ENCODE measurements at places on chromosomes 7 and 10. TPM values are rescaled to one million over a fixed set of nuclear protein-coding genes. Genes with fewer than 3 reads are reported as not detected.
A peak's percentile ranks its signal among the peaks of the same experiment; 100 is the strongest.

GRCh38 chr10:23829556-23829955, 379.4 kb upstream of the KIAA1217 start:
- no peak for ATAC-seq

The TPST1 gene
- 11.0 TPM for total RNA-seq

DNA sequence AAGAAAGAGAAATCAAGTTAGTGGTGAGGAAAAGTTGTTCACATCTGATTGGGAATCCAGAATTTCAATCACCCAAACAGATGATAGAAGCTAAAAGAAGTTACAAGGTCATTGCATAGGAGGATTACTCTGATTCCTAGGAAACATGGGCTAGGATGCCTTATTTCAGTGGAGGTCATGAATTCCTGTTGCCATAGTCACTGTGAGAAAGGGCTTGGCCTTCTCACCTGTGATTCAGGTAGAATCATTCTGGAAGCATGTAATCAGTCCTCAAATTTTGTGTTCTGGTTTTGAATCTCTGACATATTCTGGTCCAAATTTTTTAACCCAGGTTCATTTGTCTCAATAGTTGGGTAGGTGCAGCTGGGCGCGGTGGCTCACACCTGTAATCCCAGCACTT, 4.3 kb upstream of the NUB1 start:
- ATAC-seq: no peak

DNA sequence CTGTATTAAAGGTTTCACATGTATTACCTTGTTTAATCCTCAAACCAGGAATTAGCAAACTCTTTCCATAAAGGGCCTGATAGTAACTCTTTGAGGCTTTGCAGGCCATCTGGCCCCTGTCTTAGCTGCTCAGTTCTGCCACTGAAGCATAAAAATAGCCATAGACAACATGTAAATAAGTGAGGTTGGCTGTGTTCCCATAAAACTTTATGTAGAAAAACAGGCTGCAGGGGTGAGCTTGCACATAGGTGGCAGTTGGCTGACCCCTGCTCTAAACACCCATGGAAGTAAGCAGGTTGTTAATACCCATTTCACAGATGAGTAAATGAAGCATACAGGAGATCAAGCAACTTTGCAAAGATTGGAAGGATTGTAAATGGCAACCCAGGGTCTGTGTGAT, 1279.2 kb upstream of the AUTS2 start:
- no peak for ATAC-seq

The HMX3 gene
- total RNA-seq: 1.1 TPM

GRCh38 chr7:49643321-49643720, 130.1 kb upstream of the VWC2 start:
- no peak for ATAC-seq

The PCLO gene
- total RNA-seq: 1.2 TPM

The STRA8 gene
- not detected for total RNA-seq

- ATAC-seq: no peak
These were observed 11.5 kb downstream of the SDK1 start for GRCh38 chr7:3312583-3312982.

DNA sequence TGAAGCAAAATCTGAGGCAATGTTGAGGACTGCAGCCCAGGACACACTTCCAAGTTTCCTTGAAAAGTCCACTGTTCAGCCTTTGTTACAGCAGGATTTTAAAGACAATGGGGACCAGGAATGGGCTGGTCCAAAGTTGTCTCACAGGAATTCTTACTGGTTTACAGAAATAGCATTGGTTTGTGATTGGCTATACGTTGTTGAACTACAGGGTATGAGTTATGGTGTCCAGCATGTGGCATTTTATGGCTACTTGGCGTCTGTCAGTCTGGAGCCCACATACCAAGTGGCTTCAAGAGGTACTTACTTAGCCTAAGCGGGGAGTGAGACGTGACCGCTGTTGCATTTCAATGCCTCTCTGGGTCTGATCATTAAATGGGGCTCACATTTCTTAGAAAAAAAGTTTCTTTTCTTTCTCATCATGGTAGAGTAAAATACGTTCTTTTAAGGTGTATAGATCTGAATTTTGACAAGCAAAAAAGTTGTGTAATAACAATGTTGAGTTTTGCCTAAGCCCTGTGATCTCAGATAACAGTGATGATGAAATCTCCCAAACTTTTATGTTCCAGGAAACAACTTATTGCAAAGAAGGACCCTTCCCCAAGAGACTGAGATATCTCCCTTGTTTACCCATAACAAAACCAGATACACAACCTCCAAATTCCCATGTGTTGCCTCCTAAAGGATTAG, 100.0 kb upstream of the TRIM24 start:
- no peak for ATAC-seq

The HERPUD2 gene
- 35.3 TPM for total RNA-seq

DNA sequence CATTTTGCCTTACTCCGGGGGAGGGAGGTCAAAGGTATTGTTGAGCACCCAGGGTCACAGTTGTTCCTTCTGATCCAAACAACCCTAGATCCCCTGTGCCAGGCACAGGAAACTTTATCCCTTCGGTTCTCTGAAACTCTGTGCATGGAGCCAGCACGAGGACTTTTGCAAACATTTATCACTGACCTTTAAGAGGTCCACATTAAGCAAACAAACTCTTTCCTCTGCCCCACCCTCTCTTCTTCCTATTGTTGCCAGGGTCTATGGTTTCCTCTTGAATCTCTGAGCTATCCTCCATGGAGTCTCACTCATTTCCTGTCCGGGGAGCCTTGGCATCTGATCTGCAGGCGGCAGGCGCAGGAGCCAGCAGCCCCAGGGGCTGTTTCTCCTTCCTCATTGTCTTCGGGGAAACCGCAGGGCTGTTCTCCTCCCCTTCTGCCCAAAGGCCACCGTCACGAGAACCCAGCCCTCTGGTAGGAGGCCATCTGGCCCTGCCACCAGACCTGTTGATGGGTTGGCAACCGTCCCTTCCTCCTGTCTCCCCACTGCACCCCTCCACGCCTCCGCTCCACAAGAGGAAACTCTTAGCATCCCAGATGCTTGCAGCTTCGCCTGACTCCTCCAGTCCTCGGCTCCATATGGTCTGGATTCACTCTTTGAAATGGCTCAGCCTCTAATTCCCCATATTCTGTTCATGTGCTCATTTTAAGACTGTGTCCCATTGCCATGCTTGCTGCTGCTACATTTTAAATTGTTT, 327.3 kb upstream of the NRP1 start:
- ATAC-seq: peak; percentile 81

GRCh38 chr7:24907311-24907886, 72.6 kb downstream of the OSBPL3 start:
- ATAC-seq: no peak
